ENCODE measurements at places on chromosomes 7 and 10.

DNA sequence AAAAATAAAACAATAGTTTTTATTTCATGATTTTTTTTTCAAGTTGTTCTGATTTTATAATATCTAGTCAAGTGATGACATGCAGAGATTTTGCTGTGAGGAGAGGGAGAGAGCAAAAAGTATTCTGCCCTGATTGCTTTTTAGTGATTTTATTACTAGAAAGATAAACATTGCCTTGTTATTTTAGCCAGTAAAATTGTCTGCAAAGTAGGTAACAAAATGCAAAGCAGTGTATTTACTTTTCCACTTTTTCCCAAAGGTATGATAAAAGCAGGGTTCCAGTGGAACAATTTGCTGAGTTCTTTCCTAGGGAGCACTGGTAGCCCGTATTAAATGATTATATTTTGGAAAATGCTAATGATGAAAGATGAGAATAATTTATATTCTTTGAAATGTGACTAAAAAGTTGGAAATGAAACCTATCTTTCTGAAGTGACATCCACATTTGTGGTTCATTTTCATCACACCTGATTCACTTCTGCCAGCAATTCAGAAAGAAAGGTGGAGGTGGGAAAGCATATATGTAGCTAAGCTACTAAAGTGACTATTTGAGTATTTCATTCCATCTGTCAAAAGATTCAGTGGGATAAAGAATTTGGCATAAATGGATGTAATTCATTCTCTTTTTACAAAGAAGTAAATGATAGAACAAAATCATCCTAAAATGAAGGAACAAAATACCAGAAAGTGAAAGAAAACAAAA lies 300.3 kb downstream of the ADK start:
- no peak for DNase-seq

DNA sequence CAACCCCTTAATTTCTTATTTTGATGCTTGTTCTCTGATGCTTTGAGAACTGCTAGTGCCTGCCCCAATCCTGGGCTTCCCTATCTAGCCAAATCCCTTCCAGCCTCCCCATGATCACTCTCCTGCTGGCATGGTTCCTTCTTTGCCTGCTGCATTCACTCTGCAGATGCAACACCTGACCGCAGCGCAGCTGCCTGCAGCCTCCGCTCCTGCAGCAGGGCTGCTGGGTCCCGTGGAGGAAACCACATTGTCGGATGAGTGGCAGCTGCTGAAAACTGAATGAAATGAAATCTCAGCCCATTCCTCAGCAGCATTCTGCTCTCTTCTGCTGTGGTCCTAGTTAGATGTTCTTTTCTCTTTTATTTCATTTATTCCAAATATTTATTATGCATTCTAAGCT lies 320.3 kb downstream of the CCDC3 start:
- DNase-seq: no peak

GRCh38 chr7:154857240-154857639 lies 145.7 kb downstream of the PAXIP1 start:
- DNase-seq: no peak

- DNase-seq: no peak
Observed at GRCh38 chr7:66904063-66904593, 16.9 kb upstream of the TMEM248 start.

- no peak for DNase-seq
Observed at GRCh38 chr7:16581286-16581685, 54.7 kb downstream of the LRRC72 start.

DNA sequence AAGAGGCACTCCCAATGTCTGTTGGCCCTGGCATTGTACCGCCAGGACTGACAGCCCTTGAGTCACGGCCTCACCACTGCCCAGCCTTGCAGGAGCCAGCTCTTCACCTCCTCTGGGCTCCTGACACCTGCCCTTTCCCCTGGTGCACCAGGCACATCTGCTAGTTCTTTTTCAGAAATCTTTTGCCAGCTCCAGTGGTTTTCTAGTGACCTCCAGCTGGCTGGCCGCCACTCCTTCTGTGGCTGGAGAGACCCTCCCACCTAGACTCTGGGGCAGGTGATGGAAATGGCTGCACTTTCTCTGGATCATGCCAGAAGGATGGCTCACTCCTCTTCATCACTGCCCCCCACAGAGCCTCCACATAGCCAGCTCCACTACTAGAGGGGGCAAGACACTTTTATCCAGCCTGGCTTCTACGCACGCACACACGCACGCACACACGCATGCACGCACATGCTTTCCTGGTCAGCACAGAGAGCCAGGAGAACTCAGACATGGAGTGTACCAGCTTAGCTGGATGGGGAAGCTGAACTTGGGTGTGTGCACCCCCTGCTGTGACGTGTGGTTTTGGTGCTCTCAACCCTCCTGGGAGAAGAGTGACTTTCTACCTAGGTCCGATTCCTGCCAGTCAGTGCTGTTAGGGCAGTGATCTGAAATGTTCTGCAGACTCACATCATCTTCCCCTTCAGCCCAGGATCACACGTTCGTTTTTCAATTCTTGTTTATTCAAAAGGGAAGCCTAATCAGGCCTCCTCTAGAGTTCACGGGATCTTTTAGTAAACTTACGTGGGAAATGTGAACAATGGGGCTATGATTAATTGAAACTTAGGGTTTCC lies 222.0 kb downstream of the PRPF18 start:
- DNase-seq: no peak

GRCh38 chr7:1246160-1246870 lies 13.6 kb downstream of the UNCX start:
- no peak for DNase-seq

DNA sequence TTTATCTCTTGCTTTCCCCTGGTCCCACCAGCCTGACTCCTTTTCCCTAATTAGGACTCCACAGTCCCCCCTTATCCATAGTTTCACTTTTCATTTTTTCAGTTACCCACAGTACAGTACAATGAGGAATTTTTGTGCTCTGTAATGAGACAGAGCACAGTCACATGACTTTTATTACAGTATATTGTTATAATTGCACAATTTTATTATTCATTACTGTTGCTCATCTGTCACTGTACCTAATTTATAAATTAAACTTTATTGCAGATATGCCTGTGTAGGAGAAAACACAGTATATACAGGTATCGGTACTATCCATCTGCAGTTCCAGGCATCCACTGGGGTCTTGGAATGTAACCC lies 125.4 kb downstream of the KCNMA1 start:
- no peak for DNase-seq

GRCh38 chr10:81108516-81109199 lies 571.0 kb downstream of the SH2D4B start:
- no peak for DNase-seq

GRCh38 chr10:88440541-88440940 lies 142.6 kb downstream of the RNLS start:
- no peak for DNase-seq

DNA sequence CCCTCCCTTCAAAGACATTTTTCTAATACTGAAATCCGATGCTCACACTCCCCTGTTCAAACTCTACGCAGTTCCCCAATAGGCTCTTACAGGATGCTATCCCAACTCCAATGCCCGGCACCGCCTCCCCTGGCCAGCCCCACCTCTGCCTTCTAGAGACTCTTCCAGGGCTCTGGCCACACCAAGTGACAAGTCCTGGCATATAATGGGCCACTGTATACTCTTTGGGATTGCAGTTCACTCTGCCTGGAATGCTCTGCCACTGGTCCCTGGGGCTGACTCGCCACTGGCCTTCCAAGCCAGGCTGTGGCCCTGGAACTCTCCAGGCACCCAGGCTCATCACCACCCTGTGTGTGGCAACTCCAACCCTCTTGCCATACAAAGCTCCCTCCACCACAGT lies 3.1 kb upstream of the BRI3 start:
- DNase-seq: no peak

GRCh38 chr7:52179934-52180333 lies 855.5 kb upstream of the POM121L12 start:
- no peak for DNase-seq

GRCh38 chr10:99582255-99582770 lies 37.9 kb downstream of the SLC25A28 start:
- no peak for DNase-seq

GRCh38 chr7:29248713-29249382 lies 54.3 kb downstream of the CHN2 start:
- no peak for DNase-seq

DNA sequence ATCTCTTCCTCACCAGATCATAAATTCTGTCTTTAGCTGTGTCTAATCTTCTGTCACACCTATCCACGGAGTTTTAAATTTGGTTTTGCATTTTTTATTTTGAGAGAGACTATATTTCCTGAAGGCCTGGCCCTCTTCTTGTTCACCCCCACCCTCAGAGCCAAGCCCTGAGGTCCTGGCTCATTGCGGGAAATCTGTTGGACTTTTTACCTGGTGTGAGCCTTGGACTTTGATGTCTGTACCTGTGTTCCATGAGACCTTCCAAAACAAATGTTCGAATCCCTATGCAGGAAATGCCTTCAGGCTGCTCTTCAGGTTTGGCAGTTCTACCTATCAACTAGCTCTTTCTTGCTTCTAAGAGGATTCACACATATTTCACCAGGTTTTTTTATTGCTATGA lies 175.2 kb upstream of the GRB10 start:
- DNase-seq: no peak

GRCh38 chr10:33617381-33618080 lies 283.1 kb upstream of the NRP1 start:
- no peak for DNase-seq

DNA sequence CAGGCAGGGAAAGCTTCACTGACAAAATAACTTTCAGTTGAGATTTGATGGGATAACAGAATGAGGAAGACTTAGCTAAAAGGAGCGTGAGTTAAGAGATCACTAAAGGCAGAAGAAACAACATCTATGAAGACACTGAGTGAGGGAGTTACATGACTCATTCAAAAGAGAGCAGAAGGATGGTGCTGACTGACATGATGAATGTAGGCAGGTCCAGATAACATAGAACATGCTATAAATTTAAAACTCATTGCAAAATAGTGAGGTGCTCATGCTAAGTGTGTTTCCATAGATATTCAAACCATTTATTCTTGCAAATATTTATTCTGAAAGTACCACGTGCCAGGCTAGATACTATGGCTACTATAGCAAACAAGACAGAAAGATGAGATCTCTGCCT lies 116.4 kb upstream of the DGKB start:
- no peak for DNase-seq

All from CD4-positive, alpha-beta T cell treated with Interleukin-15 for 1 hour (primary cell).